ENCODE measurements at places on chromosomes 2 and 18.

- no peak for DNase-seq
These were observed 117.4 kb downstream of the CDCA7 start for GRCh38 chr2:173472112-173472511.

- peak; percentile 60 for DNase-seq
These were observed 29.5 kb downstream of the RNF144A start for GRCh38 chr2:6946722-6947121.

GRCh38 chr2:149001496-149001895 is 37.0 kb upstream of the LYPD6B start:
- no peak for DNase-seq

- DNase-seq = no peak
These were observed 1.4 kb upstream of the ANKRD39 start for GRCh38 chr2:96859099-96859649.

DNA sequence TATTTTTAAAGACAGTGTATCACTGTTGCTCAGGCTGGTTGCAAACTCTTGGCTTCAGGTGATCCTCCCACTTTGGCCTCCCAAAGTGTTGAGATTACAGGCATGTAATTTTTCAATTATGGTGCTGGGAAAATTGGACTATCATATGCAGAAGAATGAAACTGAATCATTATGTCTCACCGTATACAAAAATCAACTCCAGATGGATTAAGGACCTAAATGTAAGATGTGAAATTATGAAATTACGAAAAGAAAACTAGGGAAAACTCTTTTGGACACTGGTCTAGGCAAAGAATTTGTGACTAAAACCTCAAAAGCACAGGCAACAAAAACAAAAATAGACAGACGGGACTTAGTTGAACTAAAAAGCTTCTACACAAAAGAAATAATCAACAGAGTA is 31.2 kb downstream of the MAP3K2 start:
- no peak for DNase-seq

- DNase-seq = no peak
These were observed 128.5 kb upstream of the RAB12 start for GRCh38 chr18:8480506-8481328.
